NCI-H146 (cell line): ENCODE measurements at places on chromosomes 7 and 10.
A peak's percentile ranks its signal among the peaks of the same experiment; 100 is the strongest.

DNA sequence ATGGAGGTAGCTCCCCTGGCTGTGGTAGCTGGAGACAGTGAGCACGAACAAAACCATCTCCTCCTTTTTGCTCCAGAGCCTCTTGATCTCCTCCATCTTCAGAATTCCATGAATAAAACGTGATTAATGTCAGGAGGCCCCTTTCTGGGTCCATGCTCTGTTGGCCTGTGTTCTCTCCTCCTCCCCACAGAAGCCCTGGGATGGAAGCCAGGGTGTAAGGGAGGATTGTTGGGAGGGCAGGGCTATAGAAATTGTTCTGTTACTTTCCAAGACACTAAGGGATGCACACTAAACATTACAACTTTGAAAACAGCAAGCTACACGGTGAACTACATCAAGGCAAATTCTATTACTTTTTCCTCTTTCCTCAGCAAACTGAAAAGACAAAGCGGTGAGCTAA, 96.3 kb downstream of the RNF216 start:
- DNase-seq, result no peak

DNA sequence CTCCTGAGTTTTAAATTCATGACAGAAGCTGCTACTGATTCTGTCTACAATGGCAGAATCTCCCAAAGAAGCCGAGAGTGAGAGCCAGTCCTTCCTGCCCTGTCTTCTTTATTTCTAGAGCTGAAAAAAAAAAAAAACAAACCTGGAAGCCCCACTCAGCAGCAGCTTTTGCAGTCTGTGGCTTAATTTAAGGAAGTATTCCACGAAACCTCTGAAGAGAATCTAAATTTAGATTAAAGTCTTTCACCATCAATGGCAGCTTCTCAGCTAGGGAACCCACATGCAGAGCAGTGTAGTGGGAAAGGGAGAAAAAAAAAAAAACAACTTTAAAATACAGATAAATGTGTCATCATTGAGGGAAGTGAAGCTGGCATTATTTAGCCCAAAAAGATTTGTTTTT, 23.4 kb downstream of the SMURF1 start:
- DNase-seq, result no peak

DNA sequence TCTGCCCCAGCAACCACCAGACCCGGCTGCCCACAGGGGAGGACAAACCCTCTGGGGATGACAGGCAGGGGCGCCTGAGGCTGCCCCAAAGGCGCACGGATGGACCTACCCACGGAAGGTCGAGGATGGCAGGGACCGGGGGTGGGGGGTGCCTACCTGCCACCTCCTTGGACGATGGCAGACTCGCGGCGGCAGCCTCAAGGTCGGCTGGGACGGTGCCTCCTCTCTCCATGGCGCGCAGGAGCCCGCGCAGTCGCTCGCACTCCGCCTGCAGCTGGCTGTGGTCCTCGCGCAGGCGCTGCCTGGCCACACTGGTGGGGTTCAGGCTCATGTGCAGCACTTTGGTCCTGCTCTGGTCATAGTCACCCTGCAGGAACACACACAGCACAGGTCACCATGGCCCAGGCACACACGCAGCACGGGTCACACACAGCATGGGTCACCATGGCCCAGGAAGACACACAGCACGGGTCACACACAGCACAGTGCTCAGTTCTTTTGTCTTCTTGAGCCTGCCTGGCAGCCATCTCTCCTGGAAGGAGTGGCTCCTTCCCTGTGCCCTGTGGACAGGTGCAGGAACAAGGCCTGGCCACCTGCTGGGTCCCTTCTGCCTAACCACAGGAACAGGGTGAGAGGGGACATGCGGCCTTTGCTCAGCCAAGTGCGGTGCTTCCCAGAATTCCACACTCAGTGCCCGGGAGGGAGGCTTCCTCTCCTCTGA, 266.6 kb downstream of the ELFN1 start:
- peak; percentile 55 for DNase-seq

GRCh38 chr7:19404912-19405329, 259.7 kb upstream of the FERD3L start:
- DNase-seq, result no peak

GRCh38 chr7:2012981-2013380, 219.8 kb downstream of the MAD1L1 start:
- DNase-seq, result no peak

- no peak for DNase-seq
These were observed 56.7 kb downstream of the COL17A1 start for GRCh38 chr10:104028823-104029520.

GRCh38 chr10:17923728-17924127, 28.0 kb upstream of the SLC39A12 start:
- DNase-seq, result no peak

DNA sequence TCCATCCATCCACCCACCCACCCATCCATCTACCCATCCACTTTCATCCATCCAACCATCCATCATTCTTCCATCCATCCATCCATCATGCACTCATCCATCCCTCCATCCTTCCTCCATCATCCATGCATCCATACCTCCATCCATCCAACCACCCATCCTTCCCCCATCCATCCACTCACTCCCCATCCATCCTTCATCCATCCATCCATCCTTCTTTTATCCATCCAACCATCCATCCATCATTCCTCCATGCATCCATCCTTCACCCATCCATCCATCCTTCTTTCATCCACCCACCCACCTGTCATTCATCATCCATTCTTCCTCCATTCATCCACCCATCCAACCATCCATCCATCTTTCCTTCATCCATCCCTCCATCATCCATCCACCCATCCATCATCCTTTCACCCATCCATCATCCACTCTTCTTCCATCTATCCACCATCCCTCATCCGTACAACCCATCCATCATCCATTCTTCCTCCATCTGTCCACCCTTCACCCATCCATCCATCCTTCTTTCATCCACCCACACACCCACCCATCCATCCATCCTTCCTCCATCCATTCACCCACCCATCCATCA, 428.2 kb downstream of the DNAJB6 start:
- no peak for DNase-seq

GRCh38 chr10:96964131-96964530, 132.0 kb downstream of the LCOR start:
- DNase-seq, result no peak

- no peak for DNase-seq
These were observed 485.5 kb downstream of the LRMDA start for GRCh38 chr10:75916906-75917305.

GRCh38 chr10:128781637-128782036, 655.4 kb upstream of the MKI67 start:
- DNase-seq, result no peak

DNA sequence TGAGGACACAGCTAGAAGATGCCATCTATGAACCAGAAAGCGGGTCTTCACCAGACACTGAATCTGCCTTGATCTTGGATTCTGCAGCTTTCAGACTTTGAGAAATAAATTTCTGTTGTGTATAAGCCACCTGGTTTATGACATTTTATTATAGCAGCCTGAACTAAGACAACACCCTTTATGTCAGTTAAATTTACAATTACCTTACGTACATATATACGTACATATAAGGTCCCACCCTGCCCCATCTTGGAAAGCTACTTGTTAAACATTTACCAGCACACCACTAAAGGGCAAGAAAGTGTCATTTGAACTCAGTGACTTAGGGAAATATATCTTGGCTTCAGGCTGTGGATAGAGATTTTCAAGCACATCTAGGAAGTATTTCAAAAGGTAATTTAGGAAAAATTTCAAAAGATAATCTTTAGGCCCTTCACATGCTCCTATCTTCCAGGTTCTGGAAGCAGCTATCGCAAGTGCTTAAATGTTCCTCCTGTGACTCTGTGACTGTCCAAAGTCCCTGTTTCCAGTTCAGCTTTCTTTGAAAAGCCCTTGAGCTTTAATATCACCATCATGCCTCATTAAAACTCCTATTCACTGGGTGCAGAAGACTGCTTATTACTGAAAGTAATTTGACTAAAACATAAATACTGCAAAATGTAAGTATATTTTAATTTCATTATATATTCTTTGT, 9.6 kb upstream of the SRI start:
- DNase-seq, result no peak

DNA sequence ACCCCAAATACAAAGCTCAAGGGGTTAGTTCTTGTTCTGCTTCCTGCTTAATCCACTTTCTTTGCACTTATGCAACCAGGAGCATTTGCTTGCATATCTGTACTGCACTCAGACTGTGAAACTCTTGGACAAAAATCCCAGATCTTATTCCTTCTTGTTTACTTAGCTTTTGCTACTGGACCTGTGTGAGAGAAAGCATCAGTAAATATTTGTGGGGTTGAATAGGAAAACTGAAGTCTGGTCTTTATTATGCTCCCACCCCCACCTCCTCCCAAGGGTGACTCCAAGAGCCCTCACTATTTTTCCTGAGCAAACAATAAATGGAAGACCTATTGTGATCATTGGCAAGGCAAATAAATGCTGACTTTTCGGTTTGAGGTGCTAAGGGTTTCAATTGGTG, 57.1 kb upstream of the VSTM2A start:
- DNase-seq, result no peak

- DNase-seq, result no peak
These were observed 91.4 kb downstream of the ZNF777 start for GRCh38 chr7:149369497-149369896.

DNA sequence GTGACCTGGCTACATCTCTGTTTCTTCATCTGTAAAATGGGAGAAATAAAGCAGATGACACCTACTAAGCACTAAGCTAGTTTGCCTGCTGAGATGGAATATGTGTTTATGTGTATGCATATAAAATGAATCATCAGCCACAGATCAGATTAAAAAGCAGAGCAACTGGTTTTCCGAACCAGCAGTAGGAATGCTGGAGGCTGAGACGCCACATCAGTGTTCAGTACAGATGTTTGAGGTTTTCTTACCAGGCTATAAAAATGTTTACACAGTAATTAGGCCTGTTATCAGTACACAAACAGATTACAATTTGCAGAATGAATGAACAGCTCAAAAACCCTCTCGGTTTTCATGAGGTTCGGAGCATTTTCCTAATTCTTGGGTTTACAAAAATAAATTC, 85.8 kb downstream of the CALN1 start:
- DNase-seq, result peak; percentile 17

DNA sequence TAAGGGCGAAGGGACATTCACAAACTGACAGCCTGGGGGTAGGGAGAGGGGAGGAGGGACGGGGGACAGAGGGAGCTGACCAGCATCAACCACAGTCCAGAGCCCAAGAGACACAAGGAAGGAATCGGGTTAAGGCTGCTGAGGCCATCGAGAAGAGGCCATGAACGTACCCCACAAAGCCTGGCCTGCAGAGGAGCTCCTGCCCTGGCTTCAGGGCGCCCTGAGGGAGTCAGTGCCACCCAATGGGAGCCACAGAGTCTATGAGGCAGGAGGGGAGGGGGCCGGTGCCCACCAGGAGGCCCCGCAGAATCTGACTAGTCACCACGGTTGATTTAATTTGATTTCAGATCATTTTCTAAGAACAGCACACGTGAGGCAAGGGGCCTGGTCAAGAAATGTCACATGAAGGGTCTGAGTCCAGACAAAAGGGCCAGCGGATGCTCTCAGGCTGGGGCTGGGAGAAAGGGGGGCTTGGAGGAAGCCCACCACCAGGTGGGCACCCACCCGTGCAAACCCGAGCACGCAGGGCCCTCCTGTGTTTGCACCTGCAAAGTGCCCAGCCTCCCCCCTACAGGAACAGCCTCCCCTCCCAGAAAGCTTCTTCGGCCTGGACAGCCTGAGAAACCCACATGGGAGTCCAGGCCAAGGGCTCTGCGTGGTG, 40.4 kb downstream of the CAMK2B start:
- no peak for DNase-seq

DNA sequence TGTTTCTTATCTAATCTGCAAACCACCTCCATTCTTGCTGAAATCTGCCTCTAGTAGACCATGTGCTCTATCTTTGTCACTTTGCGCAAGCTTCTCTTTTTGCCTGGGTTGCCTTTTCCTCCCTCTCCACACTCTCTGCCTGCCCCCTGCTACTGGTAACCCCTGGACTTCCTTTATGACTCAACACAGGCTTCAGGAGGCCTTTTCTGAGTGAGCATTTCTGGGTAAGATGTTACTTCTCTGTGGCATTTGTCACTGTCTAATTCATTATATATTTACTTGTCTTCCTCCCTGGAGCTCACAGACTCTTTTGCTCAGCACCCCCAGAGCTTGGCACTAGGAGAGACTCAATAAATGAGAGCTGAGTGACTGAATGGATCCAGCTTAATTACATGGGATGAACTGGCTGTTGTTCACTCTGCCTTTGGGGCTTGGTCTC, 8.4 kb downstream of the GOLGA7B start:
- DNase-seq, result no peak

DNA sequence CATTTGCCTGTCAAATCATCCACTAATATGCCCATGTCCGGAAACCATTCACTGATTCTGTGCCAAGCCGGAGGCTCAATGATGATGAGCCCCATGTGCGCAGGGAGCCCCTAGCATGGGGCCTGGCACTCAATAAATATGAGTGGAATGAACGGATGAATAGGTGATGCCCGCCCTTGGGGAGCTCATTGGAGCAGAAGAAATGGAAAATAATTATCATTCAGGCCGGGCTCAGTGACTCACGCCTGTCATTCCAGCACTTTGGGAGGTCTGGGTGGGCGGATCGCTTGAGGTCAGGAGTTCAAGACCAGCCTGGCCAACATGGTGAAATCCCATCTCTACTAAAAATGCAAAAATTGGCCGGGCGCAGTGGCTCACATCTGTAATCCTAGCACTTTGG, 11.0 kb downstream of the RHBDD2 start:
- no peak for DNase-seq

DNA sequence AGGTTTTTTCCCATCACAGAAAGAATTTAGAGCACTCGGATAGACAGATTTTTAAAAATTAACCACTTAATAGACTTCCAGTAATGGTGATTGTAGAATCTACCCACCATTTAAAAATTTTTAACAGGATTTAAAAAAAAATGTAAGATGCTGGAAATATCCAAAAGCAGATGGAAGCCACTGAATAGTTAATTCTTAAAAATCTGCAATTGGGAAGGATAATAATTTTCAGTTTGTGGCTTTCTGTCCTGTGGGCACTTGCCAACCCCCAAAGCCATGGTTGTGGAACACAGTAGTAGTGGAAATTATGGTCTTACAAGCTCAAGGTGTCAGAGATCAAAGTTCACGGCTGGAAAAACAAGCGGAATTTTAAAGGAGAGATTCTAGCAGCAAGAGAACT, 101.0 kb upstream of the SP4 start:
- DNase-seq, result no peak

GRCh38 chr10:101535949-101536348, 52.1 kb downstream of the POLL start:
- DNase-seq, result no peak

DNA sequence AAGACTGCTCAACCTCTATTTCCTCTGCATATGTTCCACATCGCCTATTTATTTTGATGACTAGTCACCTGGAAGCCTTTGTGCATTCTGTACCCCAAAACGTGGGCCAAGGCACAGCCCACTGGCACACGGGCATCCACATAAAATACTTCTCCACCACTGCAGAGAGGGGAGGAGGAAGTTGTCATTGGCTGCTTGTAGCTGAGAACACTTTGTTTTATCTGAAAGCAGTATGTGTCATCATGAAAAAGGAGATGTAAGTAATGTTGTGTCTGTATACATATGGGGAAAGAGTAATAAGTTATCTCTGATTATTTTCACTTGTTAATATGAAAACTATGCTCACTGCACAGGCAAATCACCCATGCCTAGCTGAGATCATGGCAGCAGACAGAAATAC, 48.2 kb upstream of the AMPH start:
- DNase-seq, result no peak
